ENCODE measurements at places on chromosomes 12 and 14.

DNA sequence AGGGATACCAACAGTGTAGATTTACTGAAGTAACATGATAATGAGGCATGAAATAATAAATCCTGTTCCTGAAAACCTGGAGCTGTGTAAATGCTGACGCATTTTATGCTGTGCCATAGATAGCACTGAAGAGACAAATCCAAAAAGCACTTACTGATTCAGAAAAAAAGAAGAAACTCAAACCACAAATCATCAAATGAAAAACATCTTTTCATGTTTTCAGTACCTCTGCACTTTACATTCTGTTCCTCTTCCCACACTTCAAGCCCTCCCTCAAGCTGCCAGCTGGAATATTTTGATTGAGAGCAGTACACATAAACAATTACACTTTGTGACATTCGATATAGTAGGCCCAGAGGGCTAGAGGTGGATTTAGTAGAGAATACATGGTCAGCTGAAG, 362.3 kb downstream of the NAV3 start:
- no peak for DNase-seq

GRCh38 chr14:100788942-100789341, 37.0 kb upstream of the MEG3 start:
- DNase-seq: no peak

DNA sequence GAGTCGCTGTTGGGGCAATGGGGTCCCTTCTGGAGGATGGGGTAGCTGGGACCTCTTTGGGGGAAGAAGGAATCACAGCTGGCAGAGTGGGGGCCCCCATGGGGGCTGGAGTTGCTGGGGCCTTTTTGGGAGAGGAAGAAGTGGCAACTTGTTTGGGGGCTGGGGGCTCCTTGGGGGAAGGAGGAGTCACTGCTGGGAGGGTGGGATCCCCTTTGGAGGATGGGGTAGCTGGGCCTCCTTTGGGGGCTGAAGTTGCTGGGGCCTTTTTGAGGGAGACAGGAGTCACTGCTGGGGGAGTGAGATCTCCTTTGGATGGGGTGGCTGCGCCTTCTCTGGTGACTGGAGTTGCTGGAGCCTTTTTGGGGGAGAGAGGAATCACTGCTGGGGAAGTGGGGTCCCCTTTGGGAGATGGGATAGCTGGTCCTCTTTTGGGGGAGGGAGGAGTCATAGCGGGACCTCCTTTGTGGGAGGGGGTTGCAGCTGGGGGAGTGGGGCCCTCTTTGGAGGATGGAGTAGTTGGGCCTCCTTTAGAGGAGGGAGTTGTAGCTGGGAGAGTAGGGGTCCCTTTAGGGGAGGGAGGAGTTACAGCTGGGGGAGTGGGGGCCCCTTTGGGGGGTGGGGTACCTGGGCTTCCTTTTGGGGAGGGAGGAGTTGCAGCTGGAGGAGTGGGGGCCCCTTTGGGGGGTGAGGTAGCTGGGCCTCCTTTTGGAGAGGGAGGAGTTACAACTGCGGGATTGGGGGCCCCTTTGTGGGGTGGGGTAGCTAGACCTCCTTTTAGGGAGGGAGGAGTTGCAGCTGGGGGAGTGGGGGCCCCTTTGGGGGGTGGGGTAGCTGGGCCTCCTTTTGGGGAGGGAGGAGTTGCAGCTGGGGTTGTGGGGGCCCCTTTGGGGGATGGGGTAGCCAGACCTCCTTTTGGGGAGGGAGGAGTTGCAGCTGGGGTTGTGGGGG, 7.9 kb downstream of the NACA start:
- DNase-seq: no peak

DNA sequence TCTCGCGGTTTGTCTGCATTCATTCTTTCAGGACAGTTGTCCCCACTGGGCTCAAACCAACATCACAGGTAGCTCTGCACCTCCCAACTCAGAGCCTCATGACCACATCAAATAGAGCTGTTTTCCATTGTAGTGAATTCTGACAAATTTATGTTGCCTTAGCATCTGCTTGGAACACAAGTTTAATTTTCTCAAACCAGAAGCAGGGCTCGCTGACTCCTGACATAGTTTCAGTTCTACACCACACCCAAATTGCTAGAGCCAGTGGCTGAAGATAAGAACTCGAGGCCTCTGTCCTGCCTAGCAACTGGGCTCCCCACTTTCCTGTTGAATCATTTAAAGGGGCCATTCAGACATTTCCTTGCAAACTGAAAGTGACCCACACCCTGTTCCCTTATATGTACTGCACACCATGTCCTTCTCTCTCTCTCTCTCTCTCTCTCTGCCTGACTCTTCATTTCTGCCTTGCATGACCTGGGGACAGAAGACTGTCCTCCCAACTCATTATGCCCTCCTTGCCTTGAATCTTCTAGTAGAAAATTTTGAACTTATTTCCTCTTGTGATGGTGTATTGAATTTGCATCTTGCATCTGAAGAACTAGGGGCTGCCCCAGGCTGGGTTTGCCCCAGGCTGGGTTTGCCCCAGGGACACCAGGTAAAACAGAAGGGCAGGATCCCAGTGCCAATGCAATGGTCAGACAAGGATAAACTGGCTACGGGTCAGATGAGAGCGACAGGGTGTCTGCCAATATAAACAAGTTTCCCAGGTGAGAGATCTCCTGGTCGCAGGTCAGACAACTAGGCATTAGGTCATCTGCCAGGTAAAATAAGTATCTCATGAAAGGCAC, 9.7 kb upstream of the WSCD2 start:
- DNase-seq: no peak

- no peak for DNase-seq
These were observed 362.6 kb downstream of the DAD1 start for GRCh38 chr14:22226381-22226780.

GRCh38 chr14:30005114-30005808, 77.6 kb upstream of the PRKD1 start:
- no peak for DNase-seq

GRCh38 chr12:69428351-69429073, 41.7 kb upstream of the FRS2 start:
- no peak for DNase-seq

DNA sequence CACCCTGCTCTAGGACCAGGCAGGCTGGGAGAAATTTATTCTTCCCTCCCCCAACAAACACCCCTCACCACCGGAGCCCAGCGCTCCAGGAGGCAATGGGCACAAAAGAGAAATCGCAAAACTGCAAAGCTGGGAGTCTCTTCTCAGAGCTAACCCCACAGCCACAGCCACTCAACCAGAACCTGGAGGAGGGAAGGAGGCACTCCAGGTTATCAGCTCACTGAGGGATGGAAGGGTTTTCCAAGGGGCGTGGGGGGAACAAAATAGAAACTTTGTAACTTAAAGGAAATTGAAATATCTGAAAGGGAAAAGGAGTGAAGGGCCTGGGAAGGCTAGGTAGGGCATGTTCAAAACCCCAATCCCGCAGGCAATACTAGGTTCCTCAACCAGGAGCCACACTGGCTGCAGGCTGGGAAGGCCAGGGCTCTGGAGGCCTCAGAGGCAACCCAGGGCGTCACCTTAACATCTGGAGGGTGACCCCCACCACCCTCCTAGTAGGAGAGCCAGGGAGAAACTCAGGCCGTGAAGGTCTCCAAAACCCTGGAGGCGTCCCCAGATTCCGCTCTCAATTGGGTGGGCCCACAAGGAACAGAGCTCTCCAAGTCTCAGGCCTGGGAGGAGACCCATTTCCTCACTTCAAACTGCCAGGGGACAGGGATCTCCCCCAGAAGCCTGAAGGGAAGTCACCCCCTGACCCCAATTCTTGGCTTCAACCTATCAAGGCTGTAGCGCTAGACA, 3.2 kb downstream of the KDM2B start:
- no peak for DNase-seq

GRCh38 chr14:100640471-100641273, 53.5 kb upstream of the BEGAIN start:
- no peak for DNase-seq

- DNase-seq: no peak
These were observed 393.0 kb downstream of the FSCB start for GRCh38 chr14:44113769-44114730.

DNA sequence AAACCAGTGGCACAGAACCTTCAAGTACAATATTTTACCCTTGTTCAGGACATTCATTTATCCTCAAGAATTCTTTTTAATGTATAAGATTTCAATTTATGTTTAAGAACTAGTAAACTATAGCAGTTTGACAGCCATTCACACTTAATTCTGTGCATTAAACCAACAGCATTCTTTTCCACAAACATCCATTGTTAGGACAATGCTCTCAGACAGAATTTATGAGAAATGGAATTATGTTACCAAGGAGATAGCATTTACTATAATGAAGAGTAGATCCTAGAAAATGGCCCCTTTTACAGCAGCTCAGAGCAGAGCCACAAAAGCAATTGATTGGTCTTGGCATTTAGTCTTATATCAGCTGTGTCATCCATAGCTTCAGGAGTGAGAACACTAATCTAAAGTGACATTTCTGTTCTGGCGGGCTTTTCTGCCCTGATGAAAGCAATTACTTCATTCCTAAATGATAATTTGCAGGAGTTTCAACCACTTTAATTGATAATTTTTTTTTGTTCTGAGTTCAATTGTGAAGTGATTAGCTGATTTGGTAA, 268.9 kb downstream of the NPAS3 start:
- DNase-seq: no peak

- no peak for DNase-seq
These were observed 171.2 kb downstream of the PCNX1 start for GRCh38 chr14:71078500-71078899.

DNA sequence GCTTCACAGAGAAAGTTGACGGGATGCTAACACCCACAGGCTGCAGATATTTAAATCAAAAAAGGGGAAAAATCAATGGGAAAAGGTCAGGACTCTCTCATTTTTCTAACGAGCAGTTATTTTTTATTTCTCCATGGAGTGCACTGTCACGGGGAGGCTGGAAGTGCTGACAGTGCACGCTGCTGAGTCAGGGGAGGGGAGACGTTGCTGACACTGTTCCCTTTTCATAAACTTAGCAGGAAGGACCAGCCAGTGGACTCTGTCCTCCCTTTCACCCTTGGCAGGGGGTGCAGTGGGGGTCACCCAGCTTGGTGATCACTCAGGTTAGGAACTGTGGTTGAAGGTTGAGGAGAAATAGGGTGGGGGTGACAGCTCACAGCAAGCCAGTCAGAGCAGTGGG, 65.6 kb upstream of the FUT8 start:
- DNase-seq: no peak

- no peak for DNase-seq
These were observed 9.9 kb downstream of the GALNT9 start for GRCh38 chr12:132319359-132319950.

DNA sequence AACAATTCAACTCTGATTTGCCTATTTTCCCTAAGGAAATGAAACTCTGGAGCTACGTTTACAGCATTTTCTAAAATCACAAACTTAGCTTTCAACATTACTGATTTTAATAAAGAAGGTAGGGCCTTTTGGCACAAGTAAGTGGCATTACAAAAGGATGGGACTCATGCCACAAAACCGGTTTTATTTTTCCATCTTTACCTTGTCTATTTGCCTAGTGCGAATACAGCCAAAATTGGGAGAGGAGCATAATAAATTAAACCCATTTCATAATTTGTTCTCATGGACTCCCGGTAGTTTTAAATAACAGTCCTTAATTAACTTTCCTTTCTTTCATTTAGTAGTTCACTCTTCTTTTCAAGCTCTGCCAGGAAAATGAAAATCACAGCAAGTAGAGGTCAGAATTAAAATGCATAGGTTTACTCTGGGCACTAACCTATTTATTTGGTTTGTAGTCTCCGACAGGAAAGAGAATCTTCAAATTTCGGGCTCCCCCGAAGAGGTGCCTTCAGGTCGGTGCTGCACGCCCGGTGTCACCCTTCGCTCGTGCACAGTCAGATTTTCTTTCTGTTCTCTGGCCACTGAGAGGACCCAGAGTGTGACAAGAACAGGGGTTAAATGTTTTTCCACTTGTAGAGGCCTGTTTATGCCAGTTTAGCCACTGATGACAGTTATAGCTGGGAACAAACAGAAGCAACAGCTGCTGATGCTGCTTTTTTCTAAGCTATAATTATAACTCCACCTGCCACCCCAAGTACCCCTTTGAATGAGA, at the start of gene BEST3:
BEST3 (minus strand) TSS at position 535 of the 772 bp plus-strand sequence. CDS start 1,505 bp downstream, outside the sequence.
- no peak for DNase-seq

DNA sequence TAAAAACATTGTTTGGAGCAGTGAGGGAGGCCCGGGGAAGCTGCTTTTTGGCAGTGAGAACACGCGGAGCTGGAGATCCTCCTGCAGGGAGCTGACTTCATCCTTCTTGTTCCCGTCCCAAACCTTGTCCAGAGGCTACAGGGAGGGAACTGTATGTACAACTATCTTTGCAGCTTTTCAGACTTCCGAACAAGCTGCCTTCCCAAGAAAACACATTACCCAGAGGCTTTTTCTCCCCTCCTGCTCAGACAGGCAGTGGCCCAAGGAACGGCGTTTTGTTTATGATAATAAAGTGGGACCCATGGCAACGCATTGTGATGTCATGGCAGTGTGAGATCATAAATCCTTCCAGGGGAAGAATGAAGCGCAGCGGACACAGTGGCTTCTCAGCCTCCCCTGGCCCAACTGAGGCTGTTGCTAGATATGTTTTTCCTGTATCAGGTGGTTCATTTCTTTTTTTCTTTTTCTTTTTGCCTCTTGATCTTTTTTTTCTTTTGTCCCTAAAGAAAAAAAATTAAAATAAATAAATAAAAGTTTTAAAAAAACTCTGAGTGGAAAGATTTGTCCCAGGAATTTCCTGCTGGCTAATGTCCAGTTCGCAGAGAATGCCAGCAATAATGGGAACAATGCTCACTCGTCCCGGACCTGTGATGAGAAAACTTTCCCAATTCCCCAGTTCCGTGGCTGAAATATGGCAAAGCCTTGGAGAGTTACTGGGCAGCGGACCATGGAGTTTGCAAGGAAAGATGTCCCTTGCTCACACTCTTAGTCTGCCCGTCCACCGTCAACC, 103.4 kb upstream of the MAP1LC3B2 start:
- no peak for DNase-seq

DNA sequence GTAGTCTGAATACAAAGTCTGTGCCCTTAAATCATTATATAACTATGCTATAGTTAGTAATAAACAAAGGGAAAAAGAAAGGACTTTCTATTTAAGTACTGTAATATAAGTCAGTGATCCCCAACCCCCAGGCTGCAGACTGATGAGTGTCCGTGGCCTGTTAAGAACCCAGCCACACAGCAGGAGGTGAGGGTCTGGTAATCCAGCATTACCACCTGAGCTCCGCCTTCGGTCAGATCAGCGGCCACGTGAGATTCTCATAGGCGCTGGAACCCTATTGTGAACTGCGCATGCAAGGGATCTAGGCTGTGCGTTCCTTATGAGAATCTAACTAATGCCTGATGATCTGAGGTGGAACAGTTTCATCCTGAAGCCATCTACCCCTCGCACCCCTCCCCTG, 15.7 kb downstream of the NFYB start:
- DNase-seq: no peak

- DNase-seq: no peak
These were observed 7.7 kb downstream of the TNFAIP2 start for GRCh38 chr14:103130965-103131364.

DNA sequence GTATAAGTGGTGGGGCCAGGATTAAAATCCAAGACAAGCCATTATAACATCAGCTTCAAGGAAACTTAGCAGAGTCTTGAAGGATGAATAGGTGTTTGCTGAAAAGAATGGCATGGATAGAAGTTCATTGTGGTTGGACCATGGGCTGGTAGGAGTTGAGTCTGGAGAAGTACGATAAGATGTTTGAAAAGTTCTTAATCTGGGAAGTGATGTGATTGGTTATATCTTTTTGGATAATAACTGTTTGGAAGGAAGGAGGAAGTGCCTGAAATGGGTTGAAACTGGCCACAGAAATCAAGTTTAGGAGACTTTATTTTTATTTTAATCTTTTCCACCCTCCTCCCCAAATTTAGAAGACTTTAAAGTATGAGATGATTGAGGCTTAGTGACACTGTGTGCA, 4.9 kb downstream of the DENR start:
- no peak for DNase-seq

All from caudate nucleus (tissue), 63 donors.